HFFc6 (cell line): ENCODE measurements at places on chromosomes 7 and 10. TPM values are rescaled to one million over a fixed set of nuclear protein-coding genes. Genes with fewer than 3 reads are reported as not detected.

Gene CCDC146
- total RNA-seq = 0.09 to 0.62 TPM (median 0.27 TPM) in 3 replicates

Gene ZP3
- 18.8 to 25.8 TPM (median 20.0 TPM) in 3 replicates for total RNA-seq

Gene SEMA3C
- total RNA-seq = 58.3 to 74.1 TPM (median 63.5 TPM) in 3 replicates

Gene GPC2
- 0.57 to 1.1 TPM (median 1.0 TPM) in 3 replicates for total RNA-seq

Gene LRRC61
- total RNA-seq = not detected in 3 replicates

Gene NKX6-2
- total RNA-seq = not detected in 3 replicates

Gene NKX1-2
- total RNA-seq = not detected in 3 replicates

Gene DNAH11
- total RNA-seq = 0.90 to 1.7 TPM (median 1.5 TPM) in 3 replicates

Gene FAM25C
- total RNA-seq = not detected in 2 replicates

Gene ANKIB1
- total RNA-seq = 41.8 to 61.2 TPM (median 60.9 TPM) in 3 replicates

Gene EEPD1
- total RNA-seq = 0.60 to 1.3 TPM (median 1.1 TPM) in 3 replicates

Gene NRCAM
- 0.40 and 0.73 TPM in 2 replicates for total RNA-seq

Gene DNAJB12
- 36.4 to 38.9 TPM (median 36.8 TPM) in 3 replicates for total RNA-seq

Gene CLCN1
- total RNA-seq = not detected in 2 replicates

Gene ASZ1
- not detected in 3 replicates for total RNA-seq

Gene ASB10
- total RNA-seq = not detected in 3 replicates

Gene COL1A2
- 3,812 to 5,865 TPM (median 5,589 TPM) in 3 replicates for total RNA-seq

Gene MYO1G
- 0.12 TPM in 1 of 3 replicates, not detected in the others for total RNA-seq

Gene FLNC
- 538 to 542 TPM (median 540 TPM) in 3 replicates for total RNA-seq

Gene CAMK2B
- 0.15 to 0.41 TPM in 2 of 3 replicates, not detected in the other for total RNA-seq

Gene NAT16
- not detected in 3 replicates for total RNA-seq

Gene CFTR
- not detected in 3 replicates for total RNA-seq

Gene CTAGE6
- total RNA-seq = not detected in 3 replicates

Gene CCM2
- 46.2 to 57.8 TPM (median 52.1 TPM) in 3 replicates for total RNA-seq

Gene CRYGN
- not detected in 3 replicates for total RNA-seq

Gene DOCK1
- 52.8 to 59.9 TPM (median 56.0 TPM) in 3 replicates for total RNA-seq

Gene RARRES2
- total RNA-seq = not detected in 3 replicates

Gene PIP
- not detected in 3 replicates for total RNA-seq

Gene CCDC172
- not detected in 3 replicates for total RNA-seq

Gene TMEM229A
- not detected in 3 replicates for total RNA-seq

Gene HOXA6
- total RNA-seq = 1.9 and 3.8 TPM in 2 replicates

Gene NPY
- not detected in 2 replicates for total RNA-seq

Gene UMAD1
- total RNA-seq = 11.4 to 14.6 TPM (median 14.1 TPM) in 3 replicates

Gene MICALL2
- total RNA-seq = 15.1 to 22.8 TPM (median 15.2 TPM) in 3 replicates
